ENCODE measurements at places on chromosomes 12 and 14.
A peak's percentile ranks its signal among the peaks of the same experiment; 100 is the strongest.

DNA sequence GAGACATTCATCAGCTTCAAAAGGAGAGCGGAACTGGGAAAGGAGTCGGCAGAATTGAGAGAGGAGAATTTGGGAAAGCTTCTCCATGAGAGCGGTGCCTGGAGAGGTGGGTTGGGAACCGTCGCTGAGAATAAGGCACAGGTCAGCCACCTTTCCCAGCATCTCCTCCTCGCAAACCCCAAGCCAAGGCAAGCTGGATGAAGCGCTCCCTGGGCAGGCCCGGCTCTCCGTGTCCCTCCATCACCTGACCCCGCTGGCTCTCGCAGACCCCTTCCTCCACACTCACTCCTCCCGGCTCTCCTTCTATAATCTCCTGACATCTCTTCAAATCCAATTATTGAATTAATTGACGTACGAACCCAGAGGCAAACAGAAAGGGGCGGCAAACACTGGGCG, 18.9 kb upstream of the ATP5MC2 start:
- DNase-seq = no peak

DNA sequence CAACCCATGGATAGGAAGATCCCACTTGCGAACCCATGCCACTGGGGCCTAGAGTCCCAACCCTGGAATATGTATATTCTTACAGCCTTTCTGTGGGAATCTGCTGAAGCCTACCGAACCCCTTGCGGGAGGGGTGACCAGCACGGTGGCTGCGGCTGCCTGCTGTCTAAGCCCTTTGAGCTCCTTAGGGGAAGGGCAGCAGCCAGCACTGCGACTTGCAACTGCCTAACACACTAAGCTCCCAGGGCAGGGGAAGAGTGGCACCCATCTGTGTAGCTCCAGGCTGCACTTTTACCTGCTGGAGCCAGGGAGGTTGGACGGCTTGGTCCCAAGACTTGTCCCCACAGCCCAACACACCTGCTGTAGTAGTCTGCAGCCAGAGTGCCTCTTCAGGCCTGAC, 1968.7 kb upstream of the FLRT2 start:
- DNase-seq = no peak

DNA sequence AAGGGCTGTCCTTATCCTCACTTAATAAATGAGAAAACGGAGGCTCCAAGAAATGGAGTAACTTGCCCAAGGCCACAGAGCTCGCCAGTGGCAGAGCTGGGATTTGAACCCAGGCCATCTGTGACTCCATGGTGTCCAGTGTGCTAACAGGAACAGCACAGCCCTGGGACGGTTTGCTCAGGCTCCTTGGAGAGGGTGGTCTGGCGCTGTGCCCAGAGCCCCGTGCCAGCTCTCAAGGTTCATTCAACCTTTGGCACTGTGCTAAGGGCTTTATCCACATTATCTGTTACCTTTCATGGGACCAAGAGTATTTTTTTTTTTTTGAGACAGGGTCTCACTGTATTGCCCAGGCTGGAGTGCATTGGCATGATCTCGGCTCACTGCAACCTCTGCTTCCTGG, 8.1 kb downstream of the DAO start:
- DNase-seq = no peak

GRCh38 chr12:68237078-68237477, 11.5 kb upstream of the IL26 start:
- DNase-seq = no peak

DNA sequence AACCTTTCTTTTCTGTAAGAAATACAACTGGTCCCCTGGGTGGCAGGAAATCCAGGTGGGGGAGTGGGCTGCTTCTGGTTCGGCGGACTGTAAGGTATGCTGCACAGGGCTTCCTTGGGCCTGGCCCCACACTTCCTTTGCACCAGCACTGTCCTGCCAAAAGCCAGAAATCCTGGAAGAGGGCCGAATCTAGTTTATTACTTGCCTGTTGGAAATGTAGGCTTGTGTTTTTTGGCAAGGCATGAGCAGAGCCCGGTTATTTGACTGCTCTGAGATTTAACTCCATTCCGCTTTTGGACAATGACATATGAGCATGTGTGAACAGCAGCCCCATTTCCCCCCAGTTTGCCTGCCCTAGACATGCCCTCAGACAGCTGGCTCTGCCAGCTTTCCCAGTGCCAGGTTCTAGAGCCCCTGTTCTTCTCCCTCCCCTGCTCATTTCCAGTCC, 86.6 kb downstream of the BORCS5 start:
- DNase-seq = no peak

DNA sequence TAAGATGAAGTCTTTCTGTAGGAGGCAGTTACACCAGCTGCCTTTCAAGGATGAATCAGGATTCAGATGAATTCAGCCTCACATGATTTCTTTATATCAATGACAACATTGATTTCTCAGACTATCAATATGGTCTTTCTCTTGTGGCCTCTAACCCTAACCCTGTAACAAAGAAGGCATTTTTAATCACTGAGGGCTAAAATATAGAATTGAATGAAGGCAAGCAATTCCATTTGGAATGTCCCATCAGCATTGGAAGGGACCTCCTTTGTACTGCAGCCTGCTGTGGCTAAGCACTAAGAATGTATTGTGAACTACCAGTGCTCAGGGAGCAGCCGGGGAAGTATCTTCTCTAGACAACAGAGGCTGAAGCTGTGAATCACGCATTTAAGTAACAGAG, 90.6 kb upstream of the FRMD6 start:
- no peak for DNase-seq

DNA sequence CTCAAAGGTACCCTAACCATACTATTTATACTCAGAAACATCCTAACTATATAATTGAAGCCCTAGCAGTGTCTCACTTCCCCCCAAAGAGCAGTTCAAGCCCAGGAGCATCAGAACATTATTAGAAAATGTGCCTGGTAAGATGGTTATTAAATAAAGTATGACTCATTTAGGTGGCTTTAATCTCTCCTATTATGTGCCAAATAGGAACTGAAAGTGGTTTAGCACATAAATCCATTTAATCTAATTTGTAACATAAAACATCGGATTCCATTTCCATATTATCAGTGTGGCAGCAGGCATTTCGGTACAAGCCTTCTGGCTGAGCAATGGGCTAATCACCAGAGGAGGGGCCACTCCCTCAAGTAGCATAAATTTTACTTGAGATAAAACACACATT, 395.2 kb upstream of the TMTC1 start:
- no peak for DNase-seq

- no peak for DNase-seq
Observed at GRCh38 chr12:30106204-30106965, 322.6 kb upstream of the TMTC1 start.

DNA sequence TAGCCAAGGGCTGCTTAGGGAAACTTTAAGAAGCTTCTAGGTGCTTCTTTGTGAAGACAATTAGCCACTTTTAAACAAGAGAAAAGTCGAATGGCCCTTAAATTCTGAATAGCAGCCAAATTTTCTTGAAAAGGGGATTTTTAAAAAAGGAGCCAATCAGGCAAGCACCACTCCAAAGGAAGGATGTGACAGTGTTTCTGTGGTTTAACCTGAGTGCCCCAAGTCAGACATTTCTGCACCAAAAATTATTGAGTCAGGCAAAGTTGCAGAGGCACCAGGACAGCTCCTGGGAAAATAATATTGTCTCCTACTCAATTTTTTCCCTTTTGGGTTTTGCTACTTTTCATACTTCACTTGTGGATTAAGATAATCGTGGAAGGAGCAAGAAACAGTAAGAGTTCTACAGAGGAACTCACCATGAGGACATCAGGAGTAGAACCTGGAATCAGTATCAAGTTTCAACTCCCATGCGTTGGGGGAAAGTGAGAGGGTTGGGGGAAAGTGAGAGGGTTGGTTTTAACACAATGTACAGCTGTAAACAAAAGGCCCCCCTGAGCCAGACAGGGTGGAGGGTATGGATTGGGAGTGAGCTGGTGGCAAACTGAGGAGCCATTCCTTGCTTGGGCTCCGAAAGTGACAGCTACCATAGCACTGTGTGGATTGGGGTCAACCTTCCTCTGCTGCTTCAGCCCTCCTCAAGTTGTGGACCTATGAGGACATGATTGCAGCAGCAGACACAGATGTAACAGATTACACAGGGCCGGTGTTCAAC, 90.8 kb downstream of the SLC38A1 start:
- peak; percentile 56 for DNase-seq

GRCh38 chr12:122067966-122068365, 10.6 kb upstream of the MLXIP start:
- DNase-seq = peak; percentile 31

DNA sequence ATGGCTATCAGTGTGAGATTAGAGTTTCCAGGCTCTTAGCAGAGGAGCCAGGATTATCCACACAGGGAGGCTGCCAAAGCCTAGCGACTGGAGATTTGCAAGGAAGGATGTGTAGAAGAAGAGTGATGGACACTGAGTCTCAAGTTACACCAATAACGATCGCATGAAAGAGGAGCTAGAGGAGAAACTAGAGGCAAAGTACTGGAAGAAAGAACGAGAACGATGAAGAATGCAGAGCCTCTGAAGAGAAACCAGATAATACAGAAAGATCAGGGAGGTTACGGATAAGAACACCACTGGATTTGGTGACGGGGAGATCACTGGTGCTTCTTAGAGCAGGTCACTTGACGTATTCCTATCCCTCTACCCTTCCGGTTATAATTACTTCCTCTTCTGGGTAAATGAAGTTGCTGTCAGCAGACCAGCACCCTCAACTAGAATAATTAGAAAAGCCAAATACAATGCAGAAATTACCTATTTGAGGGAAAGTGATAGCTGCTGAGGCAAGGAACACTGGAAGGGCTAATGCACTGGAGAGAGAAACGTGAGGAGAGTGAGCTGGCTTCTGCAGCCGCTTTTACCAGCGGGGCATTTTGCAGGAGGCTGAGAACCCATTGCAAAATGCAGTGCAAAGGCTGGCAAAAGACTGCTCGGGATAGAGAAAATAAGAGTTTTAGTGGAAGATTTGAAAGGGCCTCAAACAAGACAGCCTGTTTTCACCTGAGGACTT, 93.1 kb upstream of the HIF1A start:
- no peak for DNase-seq

GRCh38 chr12:85007836-85008235, 28.2 kb downstream of the TSPAN19 start:
- DNase-seq = no peak

DNA sequence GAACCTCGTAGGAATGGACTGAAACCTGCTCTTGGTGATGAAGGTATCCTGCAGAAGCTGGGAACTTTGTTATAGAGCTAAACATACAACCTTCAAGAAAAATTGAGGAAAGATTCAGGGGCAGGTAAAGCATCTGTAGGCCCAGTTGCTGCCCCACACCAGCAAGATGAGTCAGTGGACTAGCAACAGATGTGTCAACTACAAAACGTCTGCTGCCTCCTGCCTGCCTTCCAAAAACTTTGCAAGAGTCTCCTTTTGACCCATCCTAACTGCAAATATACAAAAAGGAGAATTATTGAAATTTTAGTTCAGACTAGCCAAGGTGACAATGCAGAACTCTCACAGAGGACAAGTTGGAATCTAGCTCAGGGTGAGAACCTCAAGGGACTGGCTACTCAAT, 60.9 kb upstream of the TMTC1 start:
- no peak for DNase-seq

DNA sequence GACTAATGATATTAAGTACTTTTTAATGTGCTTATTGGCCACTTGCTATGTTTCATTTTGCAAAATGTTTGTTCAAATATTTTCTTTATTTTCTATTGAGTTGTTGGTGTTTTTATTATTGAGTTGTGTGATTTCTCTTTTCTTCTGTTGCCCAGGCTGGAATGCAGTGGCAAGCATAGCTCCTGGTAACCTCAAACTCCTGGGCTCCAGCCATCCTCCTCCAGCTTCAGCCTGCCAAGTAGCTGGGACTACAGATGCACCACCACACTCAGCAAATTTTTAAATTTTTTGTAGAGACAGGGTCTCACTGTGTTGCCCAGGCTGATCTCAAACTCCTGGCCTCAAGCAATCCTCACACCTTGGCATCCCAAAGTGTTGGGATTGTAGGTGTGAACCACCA, 199.2 kb downstream of the NOVA1 start:
- DNase-seq = no peak

DNA sequence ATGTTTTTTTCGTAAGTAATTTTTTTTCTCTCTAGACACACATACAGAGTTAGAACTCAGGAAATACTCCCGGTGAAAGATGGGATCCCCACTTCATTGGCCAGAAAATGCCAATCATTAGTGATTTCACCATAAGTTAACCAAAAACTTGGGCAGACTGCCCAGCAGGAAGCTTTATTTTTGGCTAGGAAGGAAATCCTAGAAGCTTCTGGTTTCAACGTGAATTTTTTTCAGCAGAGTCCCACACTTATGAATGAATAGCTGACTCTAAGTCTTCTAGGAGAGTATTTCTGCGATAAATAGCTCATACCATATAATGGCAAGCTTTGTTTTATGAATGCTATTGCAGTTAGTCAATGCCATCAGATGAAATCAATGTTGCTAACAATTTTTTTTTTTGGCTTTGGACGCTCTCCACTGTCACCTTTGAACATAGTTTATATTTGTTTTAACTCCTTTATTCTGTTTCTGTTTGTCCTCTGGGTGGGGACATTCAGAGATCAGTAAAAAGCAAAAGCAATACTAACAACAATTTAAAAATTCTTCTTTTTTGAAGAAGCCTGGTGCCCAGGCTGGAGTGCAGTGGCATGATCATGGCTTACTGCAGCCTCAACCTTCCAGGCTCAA, 9.5 kb downstream of the PPP1CC start:
- DNase-seq = no peak

- DNase-seq = no peak
Observed at GRCh38 chr14:104105071-104105821, 19.7 kb downstream of the ASPG start.

DNA sequence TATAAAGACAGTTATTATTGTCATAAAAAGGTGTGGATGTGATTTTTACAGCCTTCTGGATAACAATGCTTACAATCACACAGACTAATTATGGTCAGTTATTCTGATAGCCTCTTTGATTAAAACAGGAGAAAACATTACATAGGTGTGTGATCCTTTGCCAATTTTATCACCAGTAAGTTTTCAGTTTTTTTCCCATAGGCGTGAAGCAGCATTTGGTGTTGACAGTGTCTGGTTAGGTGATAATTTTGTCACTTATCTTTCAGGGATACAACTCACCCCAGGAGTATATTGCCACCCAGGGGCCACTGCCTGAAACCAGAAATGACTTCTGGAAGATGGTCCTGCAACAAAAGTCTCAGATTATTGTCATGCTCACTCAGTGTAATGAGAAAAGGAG, 208.8 kb downstream of the EPS8 start:
- DNase-seq = peak; percentile 32

GRCh38 chr14:31962920-31963319, 114.2 kb upstream of the ARHGAP5 start:
- no peak for DNase-seq

GRCh38 chr12:6213969-6214368, 13.8 kb downstream of the CD9 start:
- DNase-seq = no peak

- DNase-seq = peak; percentile 17
Observed at GRCh38 chr14:30874120-30874998, at the start of gene COCH. Gene COCH, plus strand, starts transcription at chr14:30874559. Its CDS starts 380 bp downstream, at chr14:30874939.

DNA sequence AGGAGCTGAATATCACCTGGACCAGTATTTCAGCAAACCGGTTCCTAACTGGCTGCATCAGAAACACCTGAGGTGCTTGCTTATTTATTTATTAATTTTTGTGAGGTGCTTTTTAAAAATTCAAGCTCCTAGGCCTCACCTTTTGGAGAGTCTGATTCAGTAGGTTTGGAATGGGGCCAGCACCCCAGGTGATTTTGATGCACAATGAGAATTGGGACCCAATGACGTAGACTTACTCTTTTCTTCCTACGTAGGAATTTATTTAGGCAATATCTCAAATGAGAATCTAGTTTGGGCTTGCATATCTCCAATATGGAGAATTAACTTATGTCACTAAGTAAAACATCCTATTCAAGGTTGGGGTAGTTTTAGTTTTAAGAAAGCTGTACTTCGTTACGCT, 7.3 kb downstream of the YEATS4 start:
- no peak for DNase-seq

GRCh38 chr12:89433634-89434033, 81.3 kb upstream of the DUSP6 start:
- DNase-seq = no peak
